Activated CD4-positive, alpha-beta T cell treated with anti-CD3 and anti-CD28 coated beads for 4 hours (primary cell): ENCODE measurements at places on chromosomes 5 and 9.

- no peak for DNase-seq
These were observed 356.9 kb upstream of the NUDT12 start for GRCh38 chr5:103919506-103919905.

- DNase-seq = no peak
These were observed 93.5 kb downstream of the PHF2 start for GRCh38 chr9:93669958-93670207.

- no peak for DNase-seq
These were observed 86.2 kb downstream of the DOCK2 start for GRCh38 chr5:169723103-169723831.

- DNase-seq = no peak
These were observed 79.3 kb downstream of the PTPN3 start for GRCh38 chr9:109418827-109419226.

- no peak for DNase-seq
These were observed 72.7 kb downstream of the KCNN2 start for GRCh38 chr5:114434396-114435219.

DNA sequence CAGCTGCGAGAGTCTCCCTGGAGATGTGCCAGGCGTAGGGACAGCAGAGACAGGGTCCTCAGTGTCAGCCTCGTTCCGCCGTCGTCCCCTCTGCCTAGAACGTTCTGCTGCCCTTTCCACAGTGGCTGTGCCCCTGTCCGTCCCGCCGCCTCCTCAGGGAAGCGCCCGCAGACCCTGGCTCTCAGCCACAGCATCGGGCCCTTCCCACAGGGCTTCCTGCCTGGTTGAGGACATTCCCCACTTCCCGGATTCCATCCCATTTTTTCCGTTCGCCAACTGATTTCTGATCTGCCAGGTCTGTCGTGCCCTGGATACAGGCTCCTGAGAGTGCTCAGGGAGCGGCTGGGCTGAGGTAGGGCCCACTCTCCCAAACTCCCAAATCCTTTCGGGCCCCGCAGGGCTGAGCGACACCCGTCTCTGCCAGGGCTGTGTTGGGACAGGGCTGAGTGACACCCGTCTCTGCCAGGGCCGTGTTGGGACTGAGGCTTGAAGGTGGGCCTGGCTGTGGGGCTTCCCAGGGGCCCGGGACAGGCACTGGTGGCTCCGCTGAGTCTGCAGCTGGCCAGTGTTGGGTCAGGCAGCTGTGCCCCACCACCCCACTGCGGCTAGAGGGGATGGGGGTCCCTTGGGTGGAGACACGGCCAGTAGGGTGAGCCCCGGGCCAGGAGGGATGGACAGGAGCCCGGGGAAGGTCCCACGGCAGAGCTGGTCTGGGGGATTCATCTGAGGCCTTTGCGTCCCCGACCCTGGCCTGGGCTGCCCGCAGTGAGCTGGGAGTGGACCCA, 15.9 kb downstream of the DNLZ start:
- DNase-seq = no peak
